Right lung (tissue), 10 donors: ENCODE measurements at places on chromosomes 16 and 17.

DNA sequence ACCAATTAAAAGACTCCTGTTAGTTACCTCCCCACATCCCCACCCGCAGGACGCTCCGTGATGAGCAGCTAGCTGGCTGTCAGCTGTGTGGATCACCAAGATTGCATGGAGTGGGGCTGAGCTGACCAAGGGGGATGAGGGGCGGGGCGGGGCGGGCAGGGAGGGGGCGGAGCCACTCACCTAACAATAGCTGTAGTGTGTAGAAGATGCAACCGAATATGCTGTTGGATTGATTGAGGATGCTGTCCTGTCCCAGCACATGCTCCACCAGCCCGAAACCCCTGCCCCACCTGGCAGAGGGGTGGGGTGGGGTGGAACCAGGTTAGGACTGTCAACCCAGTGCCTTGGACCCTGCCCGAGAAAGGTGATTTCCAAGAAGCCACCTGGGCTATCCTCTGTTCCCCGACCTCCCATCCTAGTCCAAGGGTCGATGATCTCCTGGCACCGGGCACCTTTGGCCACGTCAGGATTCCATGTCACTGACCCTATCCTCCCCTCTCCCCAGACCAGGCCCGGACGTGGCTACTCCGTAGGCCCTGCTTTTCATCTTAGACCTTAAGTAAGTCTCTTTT is 1.4 kb downstream of the VKORC1 start:
- DNase-seq, result no peak

DNA sequence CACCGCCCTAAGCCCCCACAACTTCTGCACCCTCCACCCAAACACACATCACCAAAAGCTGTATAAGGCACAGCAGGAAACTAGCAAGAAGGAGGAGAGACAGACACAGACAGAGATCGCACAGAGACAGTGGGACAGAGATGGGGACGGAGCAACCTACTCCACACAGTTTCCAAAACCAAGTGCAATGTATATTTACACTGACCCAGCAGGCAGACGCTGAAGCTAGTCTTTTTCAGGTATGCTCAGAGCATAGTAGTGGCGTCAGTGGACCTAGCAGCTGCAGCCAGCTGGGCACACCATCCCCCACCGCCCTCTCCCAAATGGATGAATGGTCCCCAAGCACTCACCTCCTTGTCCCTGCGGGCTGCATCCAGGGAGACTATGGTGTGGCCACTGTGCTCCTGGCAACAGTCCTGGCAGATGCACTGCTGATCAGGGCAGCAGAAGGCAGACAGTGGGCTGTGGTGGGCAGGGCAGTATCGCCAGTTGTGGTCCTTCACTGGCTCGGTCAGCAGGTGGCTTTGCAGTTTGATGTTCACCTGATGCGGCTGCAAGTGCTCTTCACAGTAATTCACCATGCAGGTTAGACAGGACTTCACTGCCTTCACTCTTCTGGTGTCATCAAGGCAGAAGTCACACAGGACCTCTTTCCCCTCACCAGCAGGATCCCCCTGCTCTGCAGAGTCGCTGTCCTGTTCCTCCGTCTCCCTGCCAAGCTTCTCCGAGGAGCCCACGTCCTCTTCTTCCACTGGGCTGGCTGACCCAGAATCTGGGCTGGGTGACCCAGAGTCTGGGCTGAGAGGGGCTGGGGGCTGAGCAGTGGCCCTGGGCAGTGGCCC is 31.5 kb upstream of the FBXW10B start:
- DNase-seq, result no peak

DNA sequence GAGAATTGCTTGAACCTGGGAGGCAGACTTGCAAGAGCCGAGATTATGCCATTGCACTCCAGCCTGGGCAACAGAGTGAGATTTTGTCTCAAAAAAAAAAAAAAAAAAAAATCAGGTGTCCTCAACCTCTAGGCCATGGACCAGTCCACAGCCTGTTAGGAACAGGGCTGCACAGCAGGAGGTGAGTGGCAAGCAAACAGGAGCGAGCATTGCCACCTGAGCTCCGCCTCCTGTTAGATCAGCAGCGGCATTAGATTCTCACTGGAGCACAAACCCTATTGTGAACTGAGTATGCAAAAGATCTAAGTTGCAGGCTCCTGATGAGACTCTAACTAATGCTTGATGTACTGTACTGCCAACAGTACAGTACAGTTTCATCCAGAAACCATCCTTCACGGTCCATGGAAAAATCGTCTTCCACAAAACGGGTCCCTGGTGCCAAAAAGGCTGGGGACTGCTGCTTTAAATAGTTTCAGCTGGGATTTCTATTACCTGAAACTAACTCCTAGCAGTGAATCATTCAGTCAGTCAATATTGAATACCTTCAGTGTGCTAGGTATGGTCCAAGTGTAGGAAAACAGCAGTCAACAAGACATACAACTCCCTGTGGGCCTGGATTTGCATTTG is 56.3 kb upstream of the DHX40 start:
- DNase-seq, result no peak

GRCh38 chr17:2615882-2616281 is 22.4 kb downstream of the PAFAH1B1 start:
- no peak for DNase-seq

DNA sequence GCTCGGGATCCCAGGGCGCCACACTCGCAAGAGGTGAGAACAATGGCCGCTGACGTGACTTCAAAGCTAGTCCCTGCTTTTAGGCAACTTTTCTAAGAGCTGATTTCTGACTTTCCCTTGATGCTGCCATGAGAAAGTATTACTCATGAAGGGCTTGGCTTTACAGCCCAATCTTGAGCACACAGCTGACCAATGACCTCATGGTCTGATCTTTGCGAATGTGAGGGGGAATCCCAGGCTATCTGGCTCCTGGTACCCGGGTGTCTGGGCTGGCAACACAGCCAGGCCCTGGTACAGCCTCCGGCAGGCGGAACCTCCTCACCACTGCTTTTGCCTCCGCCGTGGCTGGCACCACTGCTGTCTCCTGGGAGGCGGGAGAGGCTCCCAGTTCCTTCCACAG is 17.5 kb downstream of the NDUFAF8 start:
- DNase-seq, result no peak

- DNase-seq, result no peak
Measured at GRCh38 chr16:82157534-82157812, 12.6 kb downstream of the MPHOSPH6 start.

GRCh38 chr16:86768228-86768791 is 190.0 kb downstream of the FOXL1 start:
- no peak for DNase-seq

GRCh38 chr16:4350787-4351659 is at the start of gene PAM16:
TSS of gene PAM16 (minus strand) at chr16:4351321. CDS start at chr16:4351234, 87 bp downstream.
- DNase-seq, result peak; percentile 95

DNA sequence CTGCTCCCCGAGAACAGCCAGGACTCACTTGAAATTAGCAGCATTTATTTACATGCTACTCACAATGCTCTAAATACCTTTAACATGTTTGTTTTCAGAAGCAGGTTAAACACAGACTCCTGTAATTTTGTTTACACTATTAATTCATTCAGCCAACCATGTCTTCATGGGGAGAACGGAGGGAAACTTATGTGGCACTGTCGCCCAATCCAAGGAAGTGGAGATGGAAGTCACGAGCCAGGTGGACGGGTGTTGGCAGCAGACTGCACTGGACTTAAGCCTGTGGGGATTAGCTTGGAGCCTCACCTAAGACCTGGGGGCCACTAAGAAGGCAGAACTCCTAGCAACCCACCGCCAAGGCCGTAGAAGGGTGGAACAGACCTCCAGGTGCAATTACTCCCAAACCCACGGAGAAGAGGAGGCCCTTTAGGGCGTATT is 8.8 kb upstream of the GFAP start:
- no peak for DNase-seq

GRCh38 chr17:22512997-22513538 is 820.7 kb downstream of the KCNJ18 start:
- no peak for DNase-seq
